Stimulated activated CD4-positive, alpha-beta T cell treated with anti-CD3 and anti-CD28 coated beads, TNF-alpha, amount 100 ng/mL, for 4 hours (primary cell): ENCODE measurements at places on chromosomes 6 and 20.

DNA sequence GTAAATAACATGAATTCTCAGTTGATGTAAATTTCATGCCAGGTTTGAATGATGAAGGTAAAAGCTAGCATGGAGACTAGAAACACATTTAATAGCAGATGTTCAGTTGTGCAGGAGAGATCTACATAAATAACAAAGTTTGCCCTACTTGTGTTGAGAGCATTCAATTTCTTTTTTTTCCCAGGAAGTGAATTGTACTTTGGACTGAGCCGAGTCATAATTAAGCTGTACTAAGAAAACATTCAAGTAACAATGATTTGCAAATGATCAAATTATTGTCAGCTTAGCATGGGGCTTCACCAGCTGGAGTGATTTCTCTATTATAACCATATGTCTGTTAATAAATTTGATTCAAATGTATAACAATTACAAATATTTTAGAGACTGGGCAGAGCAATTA is 893.5 kb upstream of the MAP3K7 start:
- no peak for DNase-seq

DNA sequence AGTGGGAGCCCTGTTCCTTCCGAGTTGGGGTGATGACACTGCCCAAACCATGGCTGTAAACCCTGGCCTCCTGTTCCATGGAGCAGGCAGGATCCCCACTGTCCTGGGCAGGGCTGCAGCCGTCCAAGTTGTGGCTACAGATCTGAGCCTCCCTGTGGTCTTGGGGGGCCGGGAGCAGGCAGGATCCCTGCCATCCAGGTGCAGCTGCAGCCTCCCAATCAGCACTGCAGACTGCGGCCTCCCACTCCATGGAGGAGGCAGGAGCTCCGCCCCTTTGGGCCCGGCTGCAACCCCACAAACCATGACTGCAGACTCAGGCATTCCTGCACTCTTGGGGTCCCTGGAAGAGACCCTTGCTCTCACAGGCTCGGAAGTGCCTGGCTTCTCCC is 872.1 kb upstream of the GJE1 start:
- DNase-seq, result no peak

DNA sequence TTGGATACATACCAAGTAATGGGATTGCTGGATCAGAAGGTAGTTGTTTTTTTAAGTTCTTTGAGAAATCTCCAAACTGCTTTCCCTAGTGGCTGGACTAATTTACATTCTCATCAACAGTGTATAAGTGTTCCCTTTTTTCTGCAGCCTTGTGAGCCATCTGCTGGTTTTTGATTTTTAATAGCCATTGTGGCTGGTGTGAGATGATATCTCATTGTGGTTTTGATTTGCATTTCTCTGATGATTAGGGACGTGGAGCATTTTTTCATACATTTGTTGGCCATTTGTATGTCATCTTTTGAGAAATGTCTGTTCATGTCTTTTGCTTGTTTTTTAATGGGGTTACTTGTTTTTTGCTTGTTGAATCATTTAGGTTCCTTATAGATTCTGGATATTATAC is 34.8 kb downstream of the TOP1 start:
- DNase-seq, result no peak

DNA sequence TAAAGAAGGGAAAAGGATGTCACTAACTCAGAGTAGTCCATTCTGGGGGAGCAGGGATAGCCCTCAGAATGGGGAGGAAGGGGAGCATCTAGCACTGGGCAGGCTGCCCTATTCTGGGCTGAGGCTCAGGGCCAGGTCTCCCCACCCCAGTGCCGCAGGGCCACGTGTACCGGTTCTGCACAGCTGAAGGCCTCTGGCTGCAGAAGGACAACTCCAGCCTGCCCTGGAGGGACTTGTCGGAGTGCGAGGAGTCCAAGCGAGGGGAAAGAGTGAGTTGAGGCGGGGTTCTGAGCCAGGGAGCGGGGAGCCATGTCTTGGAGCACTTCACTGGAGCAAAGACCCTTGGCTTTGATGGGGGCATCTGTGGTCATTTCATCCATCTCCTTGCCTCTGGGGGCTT is 17.0 kb downstream of the GLP1R start:
- DNase-seq, result no peak

DNA sequence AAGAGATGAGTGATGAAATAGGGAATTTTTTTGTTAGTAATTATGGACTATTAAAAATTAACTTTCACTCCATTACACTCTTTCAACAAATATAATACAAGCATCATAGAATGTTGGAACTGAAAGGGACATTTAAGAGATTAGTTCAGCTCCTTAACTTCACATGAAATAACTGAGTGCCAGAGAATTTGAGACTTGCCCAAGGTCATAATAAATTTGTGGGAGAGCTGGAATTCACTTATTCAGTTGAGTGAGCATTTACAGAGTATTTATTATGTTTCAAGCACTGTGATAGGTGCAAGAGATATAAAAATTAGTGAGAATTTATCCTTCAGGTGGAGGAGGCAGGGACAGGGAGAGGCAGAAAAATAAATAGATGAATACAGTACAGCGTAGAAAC is 154.6 kb downstream of the KCNQ5 start:
- no peak for DNase-seq

DNA sequence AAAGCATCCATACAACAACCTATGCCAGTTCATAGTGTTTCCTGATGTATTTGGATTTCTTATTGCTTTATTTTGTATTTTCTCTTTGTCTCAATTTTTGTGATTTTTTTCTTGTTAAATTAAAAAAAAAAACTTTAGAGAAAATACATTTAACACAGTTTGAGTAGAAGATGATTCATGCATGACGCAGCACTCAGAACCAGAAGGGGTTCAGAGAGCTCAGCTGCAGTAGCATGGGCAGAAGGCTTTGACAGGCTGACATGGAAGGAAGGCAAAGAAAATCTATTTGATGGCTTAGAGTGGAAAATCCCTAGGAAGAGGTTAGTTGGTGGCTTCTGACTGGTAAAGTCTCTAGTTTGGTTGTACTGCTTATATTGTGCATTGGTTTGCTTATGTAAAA is 207.2 kb upstream of the STXBP5 start:
- no peak for DNase-seq

GRCh38 chr20:210809-211502 is 16.1 kb upstream of the DEFB129 start:
- no peak for DNase-seq

GRCh38 chr6:145749632-145750031 is 14.3 kb upstream of the EPM2A start:
- no peak for DNase-seq

DNA sequence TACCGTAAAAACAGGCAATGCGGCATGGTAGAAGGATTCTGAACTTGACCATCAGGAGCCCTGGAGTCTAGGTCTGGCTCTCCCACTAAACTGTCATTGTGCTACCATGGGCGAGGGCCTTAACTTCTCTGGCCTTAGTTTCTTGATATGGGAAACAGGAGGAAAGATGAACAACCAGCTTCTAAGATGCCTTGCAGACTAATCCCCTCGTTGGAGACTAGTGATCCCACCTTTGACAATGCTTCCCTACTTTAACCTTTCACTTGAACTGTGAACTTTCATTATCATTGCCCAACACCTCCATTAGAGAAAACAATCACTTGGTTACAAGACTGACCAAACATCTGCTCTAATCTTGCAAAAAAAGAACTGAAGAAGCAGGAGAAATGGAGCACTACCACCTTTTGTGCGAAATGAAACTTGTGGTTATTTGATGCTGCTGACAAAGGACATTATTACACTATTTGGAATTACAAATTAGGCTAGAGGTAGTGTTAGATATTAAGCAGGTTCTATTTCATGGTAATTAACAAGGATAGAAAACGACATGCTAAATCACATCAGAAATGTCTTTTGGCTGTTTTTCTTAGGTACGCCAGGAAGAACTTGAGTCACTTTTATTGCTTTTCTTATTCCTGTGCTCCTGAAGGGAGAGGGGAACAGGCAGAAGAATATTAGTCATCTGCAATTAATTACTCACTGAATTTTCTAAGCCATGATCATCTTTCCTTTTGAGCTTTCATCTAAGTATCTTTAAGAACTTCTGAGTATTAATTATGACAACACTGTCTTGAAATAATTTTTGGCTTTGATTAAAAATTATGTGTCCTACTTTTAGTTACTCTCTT is 39.1 kb upstream of the ARHGAP18 start:
- no peak for DNase-seq

GRCh38 chr20:2212456-2213015 is 83.3 kb upstream of the TGM3 start:
- no peak for DNase-seq
